ENCODE measurements at places on chromosomes 12 and 14. TPM values are rescaled to one million over a fixed set of nuclear protein-coding genes. Genes with fewer than 3 reads are reported as not detected.

ASCL1 gene
- not detected for total RNA-seq

DNA sequence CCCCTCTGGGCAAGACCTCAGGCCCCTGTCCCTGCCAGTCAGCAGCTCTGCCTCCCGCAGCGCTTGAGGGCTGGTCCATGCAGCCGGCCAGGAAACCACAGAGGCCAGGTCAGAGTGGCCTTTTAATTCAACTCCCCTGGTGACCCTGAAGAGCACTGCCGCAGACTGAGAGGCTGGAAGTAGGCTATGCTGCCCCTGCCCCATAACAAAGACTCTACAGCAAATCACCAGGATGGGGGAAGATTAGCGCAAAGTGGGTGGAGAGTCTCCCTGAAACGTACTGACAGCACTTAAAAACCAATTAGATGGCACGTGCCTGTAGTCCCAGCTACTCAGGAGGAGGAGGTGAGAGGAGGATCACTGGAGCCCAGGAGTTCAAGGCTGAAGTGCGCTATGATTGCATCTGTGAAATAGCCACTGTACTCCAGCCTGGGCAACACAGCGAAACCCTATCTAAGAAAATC lies 70.5 kb downstream of the ITPK1 start:
- no peak for DNase-seq

NEUROD4 gene
- not detected for total RNA-seq

SLCO1B1 gene
- not detected for total RNA-seq

GRCh38 chr14:73283608-73284379 lies 46.5 kb downstream of the PAPLN start:
- DNase-seq = no peak

DNA sequence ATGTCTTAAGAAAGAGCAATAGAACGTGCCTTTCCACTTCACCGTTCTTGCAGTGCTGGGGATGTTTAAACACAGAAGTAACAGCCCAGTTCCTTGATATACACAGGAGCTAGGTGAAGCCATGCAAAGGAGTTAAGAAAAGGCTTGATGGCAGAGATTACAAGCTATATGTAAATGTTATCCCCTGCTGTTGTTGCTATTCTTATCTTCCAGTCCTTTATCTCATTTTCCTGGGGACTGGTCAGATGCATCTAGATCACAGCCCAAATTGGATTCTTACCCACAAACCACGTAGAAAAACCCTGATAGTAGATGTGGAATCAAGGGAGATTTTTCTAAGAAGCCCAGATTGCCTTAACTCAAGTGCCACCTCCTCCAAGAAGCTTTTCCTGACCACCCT lies 5.5 kb downstream of the ASCL1 start:
- DNase-seq = no peak

DNA sequence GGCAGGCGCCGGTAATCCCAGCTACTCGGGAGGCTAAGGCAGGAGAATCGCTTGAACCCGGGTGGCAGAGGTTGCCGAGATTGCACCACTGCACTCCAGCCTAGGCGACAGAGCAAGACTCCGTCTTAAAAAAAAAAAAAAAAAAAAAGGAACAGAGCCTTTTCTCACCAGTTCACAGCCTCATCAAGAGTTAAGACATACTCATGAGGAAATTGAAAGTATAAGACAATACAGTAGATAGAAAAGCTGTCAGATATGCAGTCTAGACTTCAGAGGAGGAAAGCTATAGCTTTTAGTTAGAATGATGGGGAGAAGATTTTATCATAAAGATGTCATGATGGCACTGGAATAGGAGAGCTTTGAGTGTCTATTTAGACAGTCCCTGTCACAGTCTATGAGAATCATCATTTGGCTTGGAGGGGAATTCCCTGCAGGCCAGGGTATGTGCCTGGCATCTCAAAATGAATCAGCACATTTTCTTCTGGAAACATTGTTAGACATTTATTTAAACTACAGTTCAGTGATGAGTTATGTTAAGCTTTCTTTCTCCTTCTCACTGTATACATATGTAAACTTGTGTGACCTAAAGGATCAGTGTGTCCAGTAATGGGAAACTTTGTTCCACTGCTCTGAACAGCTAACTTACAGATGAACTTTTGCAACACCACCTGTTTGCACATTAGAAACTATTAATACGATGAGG lies 2.9 kb upstream of the RAB35 start:
- DNase-seq = no peak

DNA sequence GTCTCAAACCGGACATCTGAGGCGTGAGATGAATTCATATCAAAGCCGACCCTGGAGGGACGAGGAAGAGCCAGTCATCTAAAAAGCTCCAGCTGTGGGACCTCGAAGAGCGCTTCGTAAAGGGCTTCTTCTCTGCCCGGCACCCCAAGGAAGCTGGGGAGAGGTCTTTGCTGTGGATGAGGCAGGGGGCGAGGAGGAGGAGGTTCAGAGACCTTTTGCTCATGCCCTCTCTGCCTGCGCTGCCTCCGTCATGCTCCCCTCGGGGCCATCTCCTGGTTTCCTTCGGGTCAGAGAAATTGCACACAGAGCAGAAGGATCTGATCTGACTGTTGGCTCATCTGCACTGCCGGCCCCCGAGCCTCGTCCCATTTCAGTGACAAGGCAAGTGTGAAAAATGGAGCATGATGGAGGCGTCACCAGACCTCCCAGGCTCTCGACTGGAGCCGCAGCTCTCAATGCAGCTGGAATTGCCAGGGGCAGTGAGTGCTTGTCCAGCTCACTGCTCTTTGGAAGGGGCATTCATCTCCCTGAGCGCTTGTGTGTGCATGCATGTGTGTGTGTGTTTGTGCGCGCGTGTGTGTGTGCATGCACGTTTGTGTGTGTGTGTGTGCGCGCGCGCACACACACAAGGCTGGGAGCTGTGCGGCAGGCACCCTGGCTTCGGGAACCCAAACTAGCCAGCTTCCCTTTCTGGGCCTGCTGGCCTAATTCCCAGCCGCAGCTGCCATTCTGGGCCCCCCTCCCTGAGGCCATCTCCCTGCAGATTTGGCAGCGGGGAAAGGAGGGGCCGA lies 9.2 kb downstream of the CABP1 start:
- DNase-seq = no peak

- DNase-seq = no peak
Measured at GRCh38 chr12:62403031-62403430, 63.6 kb upstream of the MON2 start.

DNA sequence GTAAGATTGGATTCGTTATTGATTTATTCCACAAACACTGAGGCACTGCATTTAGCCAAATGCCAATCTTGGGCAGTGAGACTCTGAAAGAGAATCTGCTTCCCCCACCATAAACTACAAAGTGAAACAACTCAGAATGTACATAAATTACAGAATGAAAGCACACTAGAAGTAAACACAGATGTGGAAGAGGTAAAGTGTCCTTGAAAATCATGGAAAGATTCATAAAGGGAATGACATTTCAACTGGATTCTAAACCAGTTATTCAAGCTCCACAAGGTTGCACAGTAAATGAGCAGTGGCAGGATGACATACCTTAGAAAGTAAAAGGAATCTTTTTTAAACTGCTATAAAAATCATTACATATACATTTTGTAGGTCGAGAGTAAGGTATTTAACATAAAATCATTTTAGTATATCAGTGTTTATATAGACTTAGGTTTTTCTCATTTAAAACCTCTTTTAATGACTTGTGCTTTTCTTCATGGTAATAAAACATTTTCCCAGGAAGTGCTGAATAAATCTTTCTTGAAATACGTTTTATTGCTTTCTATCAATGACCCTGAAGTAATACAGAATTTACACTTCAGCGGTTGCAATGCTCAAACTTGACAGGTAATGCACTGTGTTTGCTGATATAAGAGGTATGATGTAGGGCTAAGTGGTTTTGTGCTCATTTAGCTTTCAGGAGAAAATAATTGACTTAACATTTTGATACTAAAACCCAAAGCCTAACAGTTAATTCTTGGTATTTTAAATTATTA lies 270.6 kb downstream of the NAV3 start:
- no peak for DNase-seq

SCFD1 gene
- total RNA-seq = 29.6 TPM

BCL2L14 gene
- total RNA-seq = not detected

GRCh38 chr12:113391145-113391544 lies 12.5 kb downstream of the SDS start:
- no peak for DNase-seq

ESPL1 gene
- total RNA-seq = 0.17 TPM

KLRC1 gene
- 2.1 TPM for total RNA-seq

CD163 gene
- total RNA-seq = 327 TPM

DNA sequence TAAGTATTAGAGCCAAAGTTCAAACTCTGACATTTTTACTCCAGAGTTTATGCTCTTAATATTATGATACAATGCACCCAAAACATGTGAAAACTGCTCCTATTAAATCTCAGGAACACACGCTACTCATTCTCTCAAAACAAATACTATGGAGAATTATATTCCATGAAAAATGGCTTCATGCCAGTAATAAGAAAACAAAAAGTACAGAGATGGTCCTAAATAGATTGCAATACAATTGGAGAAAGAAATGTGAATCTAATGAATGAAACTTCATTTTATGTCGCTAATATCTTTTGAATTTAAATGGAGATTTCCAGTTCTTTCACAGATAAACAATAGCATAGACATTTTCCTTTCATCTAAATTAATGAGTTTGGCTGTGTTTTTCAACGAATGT lies 384.3 kb downstream of the ADAMTS20 start:
- no peak for DNase-seq

DNA sequence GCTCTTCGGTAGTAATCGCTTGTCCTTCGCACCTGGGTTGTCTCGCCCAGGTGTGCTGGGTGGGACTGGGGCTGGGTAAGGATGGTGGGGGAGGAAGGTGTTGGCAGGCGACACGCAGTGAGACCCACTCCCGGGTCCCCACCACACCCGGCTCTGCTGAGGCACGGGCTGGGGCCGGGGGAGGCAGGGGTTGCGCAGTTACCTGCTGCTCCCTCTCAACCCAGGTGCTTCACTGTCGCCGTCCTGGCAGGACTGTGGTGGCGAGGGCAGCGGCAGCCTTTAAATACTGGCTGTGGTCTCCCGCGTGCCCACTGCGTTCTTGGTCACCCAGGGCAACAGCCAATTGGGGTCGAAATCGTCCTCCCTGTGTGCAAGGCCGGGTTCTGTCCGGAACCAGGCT lies at the start of gene CCER1:
TSS of gene CCER1 (minus strand) at position 256 of the 400 bp plus-strand sequence. CDS start 434 bp downstream, outside the sequence.
- no peak for DNase-seq

- no peak for DNase-seq
Measured at GRCh38 chr12:62647586-62647985, 181.0 kb downstream of the MON2 start.

HOXC6 gene
- 0.23 TPM for total RNA-seq

RARG gene
- total RNA-seq = 19.9 TPM

GRCh38 chr14:53110096-53110495 lies 43.0 kb downstream of the DDHD1 start:
- no peak for DNase-seq

NANOG gene
- not detected for total RNA-seq

SYCP3 gene
- not detected for total RNA-seq

DNA sequence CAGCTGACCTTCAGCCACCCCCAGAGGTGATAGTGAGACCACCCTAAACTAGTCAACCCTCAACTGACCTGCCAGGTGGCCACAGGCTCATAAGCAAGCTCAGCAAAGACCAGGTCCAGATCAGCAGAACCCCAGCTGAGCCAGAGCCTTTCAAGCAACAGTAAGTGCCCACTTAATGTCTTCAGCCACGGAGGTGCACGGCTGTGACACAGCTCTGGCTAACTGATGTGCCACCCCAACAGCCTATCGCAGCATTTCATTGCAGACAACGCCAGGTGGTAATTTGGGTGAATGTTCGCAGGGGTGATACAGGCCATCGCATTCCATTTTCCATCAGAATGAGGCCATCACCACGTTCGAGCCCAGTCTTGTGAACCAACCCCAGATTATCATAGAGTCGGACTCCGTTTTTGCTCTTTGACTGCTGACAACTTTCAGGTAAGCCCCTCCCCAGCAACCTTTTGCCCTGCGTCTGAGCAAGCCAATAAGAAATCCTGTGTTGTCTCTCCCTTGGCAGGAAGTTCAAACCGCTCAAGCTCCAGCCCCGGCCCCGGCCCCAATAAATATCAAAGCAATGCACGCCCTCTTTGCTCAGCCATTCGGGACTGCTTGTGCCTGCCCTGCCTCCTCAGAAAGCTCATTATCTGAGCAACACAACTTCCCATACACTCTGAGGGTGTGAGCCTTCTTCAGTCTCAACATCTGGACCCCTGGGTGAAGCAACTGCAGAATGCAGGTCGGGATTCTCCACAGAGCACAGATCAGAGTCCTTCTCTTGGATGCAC lies 44.4 kb downstream of the JAG2 start:
- no peak for DNase-seq

Measured in esophagus muscularis mucosa (tissue), 4 donors.